Amygdala (tissue), 56 donors: ENCODE measurements at places on chromosomes 4 and X.

- no peak for DNase-seq
Measured at GRCh38 chrX:1397441-1398270, 5.7 kb upstream of the SLC25A6 start.

DNA sequence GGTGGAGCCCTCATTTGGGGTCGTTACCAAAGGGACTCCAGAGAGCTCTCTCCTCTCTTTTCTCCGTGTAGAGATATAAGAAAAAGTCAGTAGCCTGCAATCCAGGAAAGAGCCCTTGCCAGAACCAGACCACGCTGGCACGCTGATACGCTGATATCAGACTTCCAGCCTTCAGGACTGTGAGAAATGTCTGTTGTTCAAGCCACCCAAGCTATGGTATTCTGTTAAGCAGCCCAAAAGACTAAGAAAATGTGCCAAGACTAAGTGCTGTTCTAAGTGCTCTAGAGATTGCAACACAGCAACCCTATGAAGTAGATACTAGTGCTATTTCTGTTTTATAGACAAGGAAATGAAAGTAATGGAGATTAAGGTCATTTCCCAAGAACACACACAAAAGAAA, 205.7 kb downstream of the CAMK2D start:
- no peak for DNase-seq

DNA sequence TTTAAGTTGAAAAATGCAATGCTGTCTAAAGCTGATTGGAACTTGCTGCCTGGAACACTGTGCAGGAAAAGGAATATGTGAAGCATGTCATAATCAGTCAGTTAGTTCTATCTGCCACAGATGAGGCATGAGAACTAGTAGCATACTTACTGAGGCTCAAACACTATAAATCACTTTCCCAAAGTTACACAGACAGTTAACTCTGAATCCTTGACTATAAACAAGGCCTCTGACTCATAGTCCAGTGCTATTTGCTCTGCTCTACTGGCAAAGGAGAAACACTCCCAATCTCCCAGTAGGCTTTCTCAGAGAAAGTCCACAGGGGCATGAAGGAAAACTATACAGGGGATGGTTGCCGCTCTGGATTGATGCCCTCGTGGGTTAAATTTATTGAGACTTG, 2078.4 kb upstream of the TENM3 start:
- DNase-seq = no peak

- no peak for DNase-seq
Measured at GRCh38 chr4:38623260-38623659, 40.7 kb upstream of the KLF3 start.

- DNase-seq = no peak
Measured at GRCh38 chr4:139629436-139630125, 36.0 kb upstream of the MGST2 start.

DNA sequence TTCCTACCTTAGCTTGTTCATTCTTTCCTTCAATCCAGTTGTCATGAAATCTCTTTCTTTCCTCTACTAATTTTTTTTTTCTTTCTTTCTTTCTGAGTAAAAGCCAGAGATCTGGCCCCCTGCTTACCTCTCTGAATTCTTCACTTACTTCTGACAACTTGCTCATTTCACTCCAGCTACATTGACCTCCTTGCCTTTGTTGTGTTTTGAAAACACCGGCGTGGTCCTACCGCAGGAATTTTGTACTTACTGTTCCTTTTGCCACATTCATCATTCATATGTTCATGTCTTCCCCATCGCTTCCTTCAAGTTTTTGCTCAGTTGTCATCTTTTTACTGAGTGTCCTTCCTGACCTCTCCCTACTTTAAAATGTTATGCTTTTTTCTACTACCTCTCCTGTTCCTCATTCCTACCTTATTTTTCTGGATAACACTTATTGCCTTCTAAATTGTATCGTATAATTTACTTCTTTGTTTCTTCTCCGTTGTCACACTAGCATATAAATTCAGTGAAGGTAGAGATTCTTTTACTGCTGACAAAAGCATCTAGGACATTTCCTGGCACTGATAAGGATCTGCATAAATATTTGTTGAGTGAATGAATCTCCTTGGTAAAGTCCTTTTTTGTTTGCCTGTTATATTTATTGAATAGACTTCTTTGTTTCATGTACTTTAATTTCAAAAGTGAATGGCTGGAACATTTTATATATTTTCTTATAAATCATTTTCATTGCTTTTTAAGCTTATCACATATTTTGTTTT, 74.4 kb downstream of the NFKB1 start:
- DNase-seq = no peak

GRCh38 chrX:136643243-136643642, 4.7 kb upstream of the CD40LG start:
- no peak for DNase-seq

DNA sequence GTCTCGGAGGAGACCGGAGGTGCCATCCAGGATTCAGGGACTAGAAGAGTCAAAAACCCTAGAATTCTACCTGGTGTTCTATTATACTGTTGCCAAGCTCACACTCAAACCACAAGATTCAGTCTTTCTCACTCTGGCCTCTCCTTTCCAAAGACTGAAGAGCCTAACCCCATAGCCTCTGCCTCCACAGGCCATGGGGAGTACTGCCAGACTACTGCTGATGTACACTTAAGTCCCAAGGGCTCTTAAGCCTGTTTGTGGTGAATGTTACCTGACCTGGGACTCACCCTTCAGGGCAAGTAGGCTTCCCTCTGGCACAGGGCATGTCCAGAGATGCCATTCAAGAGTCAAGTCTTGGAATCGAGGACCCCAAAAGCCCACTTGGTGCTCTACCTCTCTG, 58.9 kb upstream of the IRS4 start:
- DNase-seq = no peak

DNA sequence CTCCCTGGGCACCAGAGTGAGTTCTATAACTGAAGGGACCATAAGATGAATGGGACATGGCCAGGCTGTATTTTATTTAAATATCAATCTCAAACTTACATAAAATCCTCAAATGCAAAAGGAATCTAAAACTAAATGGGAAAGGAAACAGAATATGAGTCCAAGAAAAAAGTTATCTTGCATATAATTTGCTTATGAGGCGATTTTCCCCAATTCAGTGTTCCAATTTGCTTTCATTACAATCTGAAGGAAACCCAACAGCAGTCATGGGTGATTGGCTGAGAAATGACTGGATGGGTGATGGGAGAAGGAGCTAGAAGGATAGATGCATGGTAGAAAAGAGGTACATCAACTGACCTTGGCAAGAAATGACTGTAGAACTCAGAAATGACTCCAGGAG, 511.3 kb upstream of the TENM3 start:
- no peak for DNase-seq

- DNase-seq = no peak
Measured at GRCh38 chr4:113302051-113302450, 252.6 kb downstream of the ANK2 start.

DNA sequence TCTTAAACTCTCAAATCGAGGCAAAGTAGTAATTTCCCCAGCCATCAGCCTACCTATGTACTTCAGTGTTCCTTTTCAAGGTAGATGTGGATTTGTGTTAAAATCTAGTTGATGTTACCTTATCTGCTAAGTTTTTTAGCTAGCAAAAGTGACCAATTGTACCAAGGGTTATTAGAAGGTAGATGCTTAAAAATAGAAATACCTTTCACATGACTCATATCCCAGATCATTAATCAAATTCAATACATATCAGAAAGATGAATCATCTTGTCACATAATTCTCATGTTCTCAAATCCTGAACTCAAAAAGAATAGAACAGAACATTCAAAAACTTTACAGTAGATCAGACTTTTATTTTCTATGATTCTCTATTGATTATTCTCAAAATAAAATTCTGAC, 3.5 kb downstream of the ENAM start:
- no peak for DNase-seq

DNA sequence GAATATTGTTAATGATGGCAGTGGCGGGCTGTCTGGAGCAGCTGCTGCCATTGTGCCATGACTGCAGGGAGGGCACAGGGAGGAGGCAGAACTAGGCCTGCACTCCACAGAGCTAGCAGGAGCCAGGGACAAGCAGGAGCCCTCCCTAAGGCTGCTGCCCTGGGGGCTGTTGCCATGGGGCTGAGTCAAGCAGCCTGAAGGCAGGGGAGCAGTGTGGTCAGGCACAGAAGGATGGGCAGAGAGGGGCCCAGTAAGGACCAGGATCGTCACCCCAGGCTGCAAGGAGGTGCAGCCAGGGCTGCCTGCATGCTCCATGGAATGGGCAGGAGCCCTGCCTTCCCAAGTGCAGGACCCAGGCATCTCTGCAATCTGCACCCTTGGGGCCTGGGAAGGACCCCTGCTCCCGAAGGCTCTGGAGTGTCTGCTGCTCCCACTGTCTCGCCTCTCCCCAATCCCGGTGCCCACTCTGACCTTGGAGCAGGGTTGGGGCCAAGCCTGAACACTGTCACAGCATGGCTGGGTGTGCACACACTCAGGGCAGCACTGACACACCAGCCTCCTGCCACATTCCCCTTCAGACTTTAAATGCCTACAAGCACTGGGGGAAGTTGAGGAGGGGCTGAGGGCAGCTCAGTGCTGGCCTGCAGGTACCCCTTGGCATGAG, 98.3 kb upstream of the GALNTL6 start:
- no peak for DNase-seq

- no peak for DNase-seq
Measured at GRCh38 chrX:101408532-101408841, 465 bp downstream of the HNRNPH2 start.

DNA sequence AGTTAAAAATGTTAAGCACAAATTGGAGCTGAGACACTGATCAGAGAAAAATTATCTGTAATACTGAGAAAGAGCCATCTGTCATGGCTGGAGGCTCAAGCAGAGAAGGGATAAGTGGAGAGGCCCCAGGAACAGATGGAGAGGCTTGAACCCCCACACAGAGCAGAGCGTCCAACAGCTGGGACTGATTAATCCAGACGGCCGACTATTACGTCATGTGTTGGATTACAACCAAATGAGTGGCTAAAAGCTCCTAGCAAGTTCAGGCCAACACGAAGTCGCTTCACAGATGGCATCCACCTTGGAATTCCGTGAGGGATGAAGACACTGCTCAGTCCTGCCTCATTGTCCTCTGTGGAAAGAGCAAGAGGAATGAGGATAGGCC, 57.7 kb upstream of the ATXN3L start:
- DNase-seq = no peak

DNA sequence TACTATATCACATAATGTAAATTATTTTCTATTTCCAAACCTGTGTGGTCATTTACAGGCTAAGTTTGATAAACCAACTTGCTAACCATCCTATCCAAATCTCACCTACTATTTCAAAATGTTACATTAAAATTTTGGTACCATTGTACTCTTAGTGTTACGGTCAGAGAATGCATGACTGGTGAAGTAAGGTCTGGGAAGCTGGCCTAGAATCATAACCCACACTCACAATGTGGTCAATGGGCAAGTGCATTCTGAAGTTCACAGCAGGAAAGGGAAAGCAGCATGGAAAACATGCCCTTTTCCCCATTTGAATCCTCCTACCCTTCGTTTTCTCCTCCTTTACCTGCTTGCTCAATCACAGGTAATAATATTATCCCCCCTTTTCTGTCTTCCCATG, 54.4 kb downstream of the PPP3CA start:
- DNase-seq = no peak

- peak; percentile 62 for DNase-seq
Measured at GRCh38 chr4:165207431-165208220, at the start of gene KLHL2. KLHL2 (plus strand) TSS chr4:165207561; CDS start chr4:165207877, 316 bp downstream.

GRCh38 chr4:5752376-5753184, 41.6 kb downstream of the EVC start:
- DNase-seq = no peak

DNA sequence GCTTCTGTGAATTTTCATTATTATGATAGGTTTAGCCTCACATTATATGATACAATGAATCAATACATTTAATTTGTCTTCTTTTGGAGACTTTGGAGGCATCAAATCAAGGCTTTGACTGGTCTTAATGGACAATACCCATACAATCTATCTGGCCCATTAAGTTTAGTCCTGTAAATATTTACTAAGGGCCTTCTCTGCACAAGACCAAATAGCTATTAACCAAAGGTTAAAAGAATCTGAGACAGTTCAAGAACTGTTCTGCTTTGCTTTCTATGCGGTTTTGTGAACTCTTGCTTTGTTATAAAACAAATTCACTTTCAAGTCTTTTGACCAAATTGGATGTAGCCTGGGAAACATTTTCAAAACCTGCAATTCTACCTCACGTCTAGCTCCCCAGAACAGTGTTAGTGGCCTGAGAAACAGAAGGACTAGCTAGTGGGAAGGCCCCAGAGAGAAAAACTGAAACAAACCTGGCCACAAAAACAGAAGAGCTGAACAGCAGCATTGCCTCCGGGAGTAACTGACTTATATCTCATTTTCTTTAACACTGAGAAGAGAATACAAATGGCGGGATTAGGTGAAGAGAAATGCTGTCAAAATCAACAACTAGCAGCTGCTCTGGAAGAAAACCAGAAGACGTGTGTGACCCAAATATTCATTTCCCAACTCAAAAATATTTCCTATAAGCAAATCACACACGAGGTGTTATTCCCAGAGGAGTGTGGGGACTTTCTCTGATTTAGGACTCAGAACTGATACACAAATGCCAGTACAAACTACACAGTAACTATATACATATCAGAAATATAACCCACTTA, 548 bp downstream of the TLR1 start:
- DNase-seq = no peak

GRCh38 chr4:102341201-102341600, 4.1 kb downstream of the SLC39A8 start:
- no peak for DNase-seq

DNA sequence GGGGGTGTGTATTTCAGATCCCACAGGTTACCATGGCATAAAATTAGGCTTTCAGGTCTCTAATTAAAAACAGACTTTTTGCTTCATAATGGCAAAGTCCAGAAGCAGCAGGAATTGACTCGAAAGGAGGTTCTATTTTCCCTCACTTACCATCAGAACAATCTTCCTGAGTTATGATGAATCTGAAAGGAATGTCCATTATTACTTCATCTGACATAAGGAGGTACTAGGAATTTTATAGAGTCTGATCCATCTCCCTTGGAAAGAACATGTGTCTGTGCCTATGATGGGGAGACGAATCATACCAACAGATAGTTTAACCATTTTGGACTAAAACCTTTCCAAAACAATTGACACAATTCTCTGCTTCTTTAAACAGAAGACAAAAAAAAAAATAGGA, 206.3 kb upstream of the FGF13 start:
- no peak for DNase-seq

- DNase-seq = no peak
Measured at GRCh38 chrX:138859421-138859820, 147.9 kb upstream of the FGF13 start.

GRCh38 chrX:116499780-116500179, 37.0 kb upstream of the CT83 start:
- no peak for DNase-seq

DNA sequence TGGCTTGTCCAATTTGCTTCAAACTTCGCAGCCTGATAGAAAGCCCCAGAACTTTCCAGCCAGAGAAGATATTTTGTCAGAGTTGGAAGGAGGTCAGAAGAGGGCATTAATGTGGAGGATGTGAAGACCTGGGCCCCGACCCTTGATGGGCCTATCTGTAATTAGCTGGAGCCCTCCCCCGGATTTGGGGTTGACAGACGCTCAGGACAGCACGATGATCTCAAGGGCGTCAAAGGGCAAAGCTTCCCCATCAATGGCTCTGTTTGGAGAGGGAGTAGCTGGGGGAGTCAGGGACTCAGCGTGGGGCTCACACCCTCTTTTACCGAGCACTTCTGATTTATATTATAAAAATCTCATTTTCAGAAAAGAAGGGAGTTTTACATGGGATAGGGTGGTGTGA, 59.0 kb upstream of the PPP2R3B start:
- no peak for DNase-seq
